Osteoblast (primary cell): ENCODE measurements at places on chromosomes 1 and 21. TPM values are rescaled to one million over a fixed set of nuclear protein-coding genes. Genes with fewer than 3 reads are reported as not detected.

DNA sequence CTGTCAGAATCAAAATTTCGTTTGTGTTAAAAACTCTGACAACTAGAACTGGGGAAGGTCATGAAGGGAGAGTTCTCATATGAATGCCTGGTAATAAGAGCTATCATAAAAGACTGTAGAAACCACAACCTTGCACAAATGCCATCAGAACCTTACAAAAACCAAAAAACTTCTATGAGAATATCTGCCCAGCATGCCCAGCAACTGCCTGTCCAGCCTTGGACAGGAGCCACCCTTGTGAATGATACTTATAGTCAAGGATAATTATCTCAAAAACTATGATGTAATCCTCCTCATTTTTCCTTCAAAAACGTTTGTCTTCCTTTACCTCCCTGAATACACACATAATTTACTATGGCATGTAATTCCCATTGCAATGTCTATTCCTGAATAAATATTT is 53.4 kb upstream of the C1orf185 start:
- no peak for DNase-seq

DNA sequence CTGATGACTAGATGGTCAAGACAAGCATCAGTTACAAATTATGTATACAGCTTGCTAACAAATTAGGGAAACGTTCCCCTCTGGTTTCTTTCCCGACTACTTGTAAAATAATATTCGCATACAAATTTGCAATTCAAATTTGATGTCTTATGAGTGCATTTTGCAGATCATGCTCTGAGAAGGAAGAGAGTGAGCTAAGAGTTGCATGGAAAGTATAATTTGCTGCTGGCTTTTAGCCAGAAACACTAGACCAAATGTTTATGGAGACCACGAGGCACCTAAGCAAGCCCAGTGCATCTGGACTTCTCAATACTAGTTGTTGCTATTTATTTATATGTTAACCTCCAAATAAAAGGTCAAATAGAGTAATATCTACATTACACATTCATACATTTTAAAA is 216.0 kb downstream of the SMYD3 start:
- no peak for DNase-seq

- DNase-seq = peak; percentile 90
Measured at GRCh38 chr1:32014199-32014947, 705 bp downstream of the KHDRBS1 start.

- DNase-seq = no peak
Measured at GRCh38 chr21:42212266-42212665, 6.7 kb upstream of the ABCG1 start.

GRCh38 chr1:33143176-33143575 is 38.7 kb downstream of the TRIM62 start:
- peak; percentile 76 for DNase-seq

DNA sequence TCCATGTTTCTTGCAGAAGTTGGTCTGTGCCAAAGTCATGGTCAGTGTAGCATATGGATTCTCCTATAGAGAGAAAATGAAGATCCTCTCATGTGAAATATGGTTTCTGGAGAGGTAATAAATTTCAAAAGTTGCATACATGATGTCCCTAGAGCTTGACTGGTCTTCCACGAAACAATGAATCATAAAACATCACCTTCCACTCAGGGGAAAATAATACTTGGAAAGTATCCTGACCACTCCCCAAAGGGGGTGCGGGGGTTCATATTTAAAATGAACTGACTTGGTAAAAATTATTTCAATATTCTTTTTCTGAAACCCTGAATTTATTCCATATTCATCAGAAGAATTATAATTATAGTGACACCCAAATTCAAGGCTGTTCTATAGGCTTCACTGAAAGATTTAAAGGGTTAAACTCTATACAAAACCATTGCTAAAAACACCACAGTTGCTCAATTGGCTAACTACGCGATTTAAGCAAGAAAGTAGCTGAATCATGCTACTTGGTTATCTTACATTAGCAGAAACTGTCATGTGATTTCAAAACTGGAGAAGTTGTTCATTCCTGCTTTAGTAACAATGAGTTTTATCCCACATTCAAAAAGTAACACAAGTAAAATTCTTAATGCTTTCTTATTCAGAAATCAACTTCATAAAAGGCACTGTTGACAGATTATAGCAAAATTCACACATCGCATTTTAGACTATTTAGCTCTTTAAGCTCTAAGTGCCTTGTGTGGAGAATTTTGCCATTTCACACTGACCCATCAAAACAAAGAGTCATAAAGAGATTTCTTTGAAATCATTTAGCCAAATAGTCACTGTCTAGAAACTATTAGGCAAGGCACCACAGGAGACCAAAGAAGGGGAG is 5.3 kb downstream of the CREG1 start:
- peak; percentile 80 for DNase-seq

SPRR1A gene
- not detected in 2 replicates for total RNA-seq

PTPRU gene
- 9.4 and 16.2 TPM in 2 replicates for total RNA-seq

SLC25A34 gene
- total RNA-seq = 1.4 and 1.5 TPM in 2 replicates
